ENCODE measurements at places on chromosomes 1 and 21. TPM values are rescaled to one million over a fixed set of nuclear protein-coding genes. Genes with fewer than 3 reads are reported as not detected.

DNA sequence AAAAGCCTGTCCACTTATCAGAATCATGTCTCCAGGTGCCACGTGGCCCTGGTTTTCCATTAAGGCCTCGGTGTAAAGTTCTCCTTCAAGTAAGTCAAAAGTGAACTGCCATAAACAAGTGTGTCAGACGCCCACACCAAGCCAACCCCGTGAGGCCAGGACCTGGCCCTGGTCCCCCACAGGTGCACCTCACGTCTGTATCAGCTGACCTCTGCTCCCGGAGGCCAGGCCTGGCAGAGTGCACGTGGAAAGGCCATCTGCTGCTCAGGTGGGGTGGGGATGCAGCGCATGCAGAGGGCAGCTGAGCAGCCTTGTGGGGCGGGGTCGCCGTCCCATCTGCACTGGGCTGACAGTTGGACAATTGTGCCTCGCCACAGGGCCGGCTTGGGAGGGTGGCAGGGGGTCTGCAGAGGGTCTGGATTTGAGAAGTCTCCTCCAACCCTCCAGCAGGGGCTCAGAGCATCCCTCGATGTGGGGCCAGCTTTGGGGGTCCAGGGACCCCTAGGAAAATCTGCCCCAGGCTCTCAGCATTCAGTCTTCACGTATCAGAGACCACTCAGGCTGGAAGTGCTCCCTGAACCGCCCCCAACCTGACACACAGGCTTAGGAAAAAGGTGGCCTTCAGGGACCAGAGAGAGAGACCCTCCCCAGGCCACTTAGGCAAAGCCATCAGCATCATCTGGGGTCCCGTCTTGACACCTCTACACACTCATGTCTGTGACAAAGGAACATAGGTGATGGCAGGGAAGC lies 3.0 kb downstream of the SLC19A1 start:
- H3K27me3 ChIP-seq, result no peaks in the 10 kb centered on the region
- H3K27ac ChIP-seq, result no peak overlapping the region
- peaks cover 30% of the 10 kb centered on the region for H3K4me1 ChIP-seq
- H3K36me3 ChIP-seq, result no peaks in the 10 kb centered on the region

DNA sequence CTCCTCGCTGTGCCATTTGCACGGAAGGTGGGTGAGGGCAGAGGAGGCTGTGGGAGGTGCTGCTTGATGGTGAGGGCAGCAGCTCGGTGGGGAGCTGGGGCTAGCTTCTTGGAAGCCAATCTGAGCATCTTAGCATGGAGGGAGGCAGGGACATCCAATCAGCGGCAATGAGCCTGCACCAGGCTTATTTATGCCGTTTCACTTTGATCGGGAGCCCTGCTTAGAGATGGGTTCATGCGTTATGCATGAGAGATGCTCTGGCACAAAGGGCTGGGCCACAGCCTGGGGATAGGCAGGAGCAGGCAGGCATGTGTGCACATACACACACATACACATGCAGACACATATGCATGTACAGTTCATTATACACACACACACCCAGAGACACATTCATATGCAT lies 220.2 kb downstream of the GRIK3 start:
- H3K4me3 ChIP-seq, result no peak overlapping the region
- no peaks in the 10 kb centered on the region for H3K27me3 ChIP-seq
- no peaks in the 10 kb centered on the region for H3K4me1 ChIP-seq
- H3K36me3 ChIP-seq, result no peaks in the 10 kb centered on the region

DNA sequence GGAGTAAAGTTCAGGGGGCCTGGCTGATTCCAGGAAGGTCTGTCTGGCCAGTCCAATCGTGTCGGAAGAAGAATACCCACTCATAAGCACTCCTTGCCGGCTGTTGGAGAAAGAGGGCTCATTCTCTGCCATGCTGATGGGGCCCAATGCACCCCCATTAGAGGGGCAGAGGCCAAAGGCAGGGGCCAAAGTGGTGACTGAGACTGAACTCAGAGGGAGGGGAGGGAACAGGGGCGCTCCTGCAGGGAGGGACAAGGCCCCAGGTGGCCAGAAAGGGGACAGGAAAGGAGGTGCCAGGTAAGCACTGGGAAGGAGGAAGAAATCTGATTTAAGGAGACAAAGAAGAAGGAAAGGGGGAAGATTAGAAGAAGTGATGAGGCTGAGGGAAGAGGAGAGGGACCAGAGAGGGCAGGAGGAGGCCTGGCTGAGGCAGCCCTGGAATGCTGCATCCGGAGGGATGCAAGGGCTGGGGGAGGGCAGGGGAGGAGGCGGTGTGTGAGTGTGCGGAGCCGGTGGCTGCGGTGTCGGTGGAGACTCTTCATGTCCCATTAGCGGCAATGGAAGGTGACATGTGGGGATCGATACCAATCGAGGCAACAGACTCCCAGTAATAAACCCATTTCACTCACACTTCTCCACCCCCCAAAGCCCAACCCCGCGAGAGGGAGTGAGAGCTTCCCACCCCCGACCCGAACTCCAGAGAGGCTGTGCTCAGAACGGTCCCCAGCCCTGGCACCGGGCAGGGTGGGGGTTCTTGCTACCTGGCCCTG lies 12.0 kb upstream of the ETV3L start:
- DNase-seq, result no peak
- no peak overlapping the region for H3K4me3 ChIP-seq
- no peak overlapping the region for H3K27ac ChIP-seq
- no peaks in the 10 kb centered on the region for H3K36me3 ChIP-seq

The E2F2 gene
- 1.1 TPM for total RNA-seq

- no peaks in the 10 kb centered on the region for H3K27me3 ChIP-seq
- DNase-seq, result no peak
- no peaks in the 10 kb centered on the region for H3K4me1 ChIP-seq
- H3K36me3 ChIP-seq, result no peaks in the 10 kb centered on the region
Observed at GRCh38 chr21:27122686-27123085, 155.8 kb upstream of the ADAMTS5 start.

- no peak overlapping the region for H3K27ac ChIP-seq
- no peaks in the 10 kb centered on the region for H3K27me3 ChIP-seq
- H3K36me3 ChIP-seq, result no peaks in the 10 kb centered on the region
- H3K4me3 ChIP-seq, result no peak overlapping the region
- H3K4me1 ChIP-seq, result peaks cover 2% of the 10 kb centered on the region
- DNase-seq, result no peak
Observed at GRCh38 chr1:247375747-247376146, 40.2 kb upstream of the NLRP3 start.

The SGIP1 gene
- total RNA-seq, result 8.4 TPM

DNA sequence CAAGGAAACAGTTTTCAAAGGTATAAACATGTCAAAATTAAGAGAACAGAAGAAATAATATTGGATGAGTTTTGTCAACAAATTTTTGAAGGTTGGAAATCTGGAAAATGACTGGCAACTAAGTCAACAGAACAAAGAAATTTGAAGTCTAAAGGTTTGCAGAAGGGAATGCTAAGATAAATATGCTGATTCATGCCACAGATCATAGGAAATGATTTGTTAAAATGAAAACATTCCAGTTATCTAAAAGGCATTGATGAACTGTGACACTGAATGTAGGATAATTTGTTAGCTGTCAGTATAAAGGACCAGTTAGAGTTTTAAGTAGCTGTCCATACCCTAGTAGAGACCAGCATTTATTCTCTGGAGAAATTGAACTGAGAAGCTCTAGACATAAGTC lies 157.9 kb upstream of the CHRM3 start:
- no peaks in the 10 kb centered on the region for H3K27me3 ChIP-seq
- H3K4me3 ChIP-seq, result no peak overlapping the region
- no peak overlapping the region for H3K27ac ChIP-seq
- no peaks in the 10 kb centered on the region for H3K36me3 ChIP-seq
- DNase-seq, result no peak

The MPL gene
- 0.60 TPM for total RNA-seq

GRCh38 chr1:31752952-31753475 lies 11.1 kb downstream of the ADGRB2 start:
- H3K27ac ChIP-seq, result no peak overlapping the region
- DNase-seq, result no peak
- H3K4me1 ChIP-seq, result peaks cover 3% of the 10 kb centered on the region
- no peaks in the 10 kb centered on the region for H3K36me3 ChIP-seq
- no peak overlapping the region for H3K4me3 ChIP-seq

DNA sequence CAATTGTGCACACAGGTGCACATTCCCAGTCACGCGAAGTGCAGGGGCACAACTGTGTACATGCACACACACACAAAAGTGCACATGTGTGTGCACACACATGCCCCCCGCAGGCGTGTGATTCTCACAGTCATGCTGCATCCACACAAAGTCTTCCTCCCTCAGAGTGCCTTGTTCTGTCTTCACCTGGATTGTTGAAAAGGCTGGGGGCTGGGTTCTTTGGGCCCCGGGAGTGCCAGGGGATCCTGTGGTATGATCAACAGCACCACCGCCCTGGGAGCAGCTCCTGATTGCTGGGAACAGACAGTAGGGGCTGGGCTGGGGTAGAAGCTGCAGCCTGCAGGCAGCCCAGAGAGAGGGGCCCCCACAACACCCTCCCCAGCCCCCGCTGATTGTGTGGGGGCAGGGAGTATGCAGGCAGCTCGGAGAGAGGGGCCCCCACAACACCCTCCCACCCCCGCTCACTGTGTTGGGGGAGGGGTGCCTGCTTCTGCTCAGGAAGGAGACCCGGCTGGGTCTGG lies 3.4 kb downstream of the COL18A1 start:
- peaks cover 12% of the 10 kb centered on the region for H3K4me1 ChIP-seq
- no peaks in the 10 kb centered on the region for H3K36me3 ChIP-seq
- H3K4me3 ChIP-seq, result no peak overlapping the region
- no peak for DNase-seq

DNA sequence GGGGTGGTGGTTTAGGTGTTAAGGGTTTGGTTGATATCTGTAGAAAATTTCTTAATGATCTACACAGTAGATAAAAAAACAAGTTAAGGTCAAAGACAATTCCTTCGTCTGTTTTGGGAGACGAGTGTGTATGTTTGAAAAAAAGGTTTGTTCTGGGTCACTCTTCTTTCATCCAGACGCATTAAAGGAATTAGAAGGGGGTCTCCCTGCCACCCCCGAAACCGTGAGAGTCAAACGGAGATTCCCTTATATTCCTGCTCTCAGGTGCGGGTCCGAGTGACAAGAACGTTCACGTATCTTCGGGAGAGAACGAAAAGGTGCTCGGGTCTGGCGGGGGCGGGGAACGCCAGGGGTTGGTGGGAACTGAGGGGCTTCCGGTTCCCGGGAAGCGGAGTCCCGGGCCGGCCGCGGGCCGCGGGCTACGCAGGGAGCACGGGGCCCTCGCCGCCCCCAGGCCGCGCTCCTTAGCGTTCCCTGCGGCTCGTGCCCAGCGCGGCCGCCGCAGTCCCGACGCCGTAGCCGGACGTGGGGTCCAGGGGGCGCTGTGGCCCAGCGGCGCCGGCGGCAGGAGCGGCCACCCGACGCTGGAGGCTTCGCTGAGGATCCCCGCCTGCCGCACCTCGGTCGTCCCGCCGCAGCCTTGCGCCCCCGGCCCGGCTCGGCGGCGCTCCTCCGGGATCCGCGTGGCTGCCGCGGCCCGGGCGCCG lies at the start of gene ZFYVE9:
ZFYVE9 (plus strand) TSS at position 577 of the 707 bp plus-strand sequence. CDS start 91,118 bp downstream, outside the sequence.
- peaks cover 19% of the 10 kb centered on the region for H3K4me1 ChIP-seq
- H3K36me3 ChIP-seq, result no peaks in the 10 kb centered on the region
- H3K4me3 ChIP-seq, result peak within 1 kb of the TSS; percentile 91
- H3K27ac ChIP-seq, result peak within 1 kb of the TSS; percentile 98
- peak; percentile 96 for DNase-seq
- no peaks in the 10 kb centered on the region for H3K27me3 ChIP-seq

GRCh38 chr1:67738401-67738800 lies 53.4 kb downstream of the GADD45A start:
- no peak overlapping the region for H3K27ac ChIP-seq
- H3K36me3 ChIP-seq, result no peaks in the 10 kb centered on the region
- no peak for DNase-seq
- peaks cover 18% of the 10 kb centered on the region for H3K4me1 ChIP-seq
- H3K4me3 ChIP-seq, result no peak overlapping the region

The PGLYRP3 gene
- not detected for total RNA-seq

The SRSF11 gene
- total RNA-seq, result 662 TPM

DNA sequence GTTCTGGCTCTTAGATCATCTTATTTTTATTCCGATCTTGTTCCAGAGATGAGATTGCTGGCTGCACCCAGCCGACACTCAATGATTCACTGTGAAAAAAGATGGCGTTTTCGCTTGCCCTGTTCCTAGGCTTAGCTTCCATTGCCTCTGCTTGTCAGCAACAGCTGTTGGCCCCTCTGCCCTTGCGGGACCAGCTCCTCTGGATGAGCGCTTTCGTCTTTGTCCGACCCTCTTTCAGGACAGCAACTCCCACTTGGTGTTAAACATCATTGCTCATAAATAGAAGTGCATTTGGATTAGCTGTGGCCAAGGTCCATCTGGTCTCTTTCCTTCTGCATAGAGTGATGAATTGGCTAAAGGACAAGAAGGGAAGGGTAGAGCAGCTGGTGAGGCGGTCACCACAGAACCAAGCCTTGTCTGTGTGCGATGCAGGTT lies 43.5 kb upstream of the SCCPDH start:
- no peaks in the 10 kb centered on the region for H3K4me1 ChIP-seq
- no peaks in the 10 kb centered on the region for H3K27me3 ChIP-seq
- H3K27ac ChIP-seq, result no peak overlapping the region
- no peaks in the 10 kb centered on the region for H3K36me3 ChIP-seq

GRCh38 chr21:42263591-42264131 lies 44.7 kb downstream of the ABCG1 start:
- H3K27me3 ChIP-seq, result no peaks in the 10 kb centered on the region
- H3K27ac ChIP-seq, result peak overlapping the region; percentile 79
- peaks cover 53% of the 10 kb centered on the region for H3K4me1 ChIP-seq
- no peak overlapping the region for H3K4me3 ChIP-seq
- DNase-seq, result peak; percentile 76

- peaks cover 18% of the 10 kb centered on the region for H3K4me1 ChIP-seq
- no peak for DNase-seq
- H3K36me3 ChIP-seq, result no peaks in the 10 kb centered on the region
- H3K4me3 ChIP-seq, result no peak overlapping the region
- H3K27ac ChIP-seq, result peak overlapping the region; percentile 13
Observed at GRCh38 chr1:31985430-31985829, 28.2 kb upstream of the KHDRBS1 start.

DNA sequence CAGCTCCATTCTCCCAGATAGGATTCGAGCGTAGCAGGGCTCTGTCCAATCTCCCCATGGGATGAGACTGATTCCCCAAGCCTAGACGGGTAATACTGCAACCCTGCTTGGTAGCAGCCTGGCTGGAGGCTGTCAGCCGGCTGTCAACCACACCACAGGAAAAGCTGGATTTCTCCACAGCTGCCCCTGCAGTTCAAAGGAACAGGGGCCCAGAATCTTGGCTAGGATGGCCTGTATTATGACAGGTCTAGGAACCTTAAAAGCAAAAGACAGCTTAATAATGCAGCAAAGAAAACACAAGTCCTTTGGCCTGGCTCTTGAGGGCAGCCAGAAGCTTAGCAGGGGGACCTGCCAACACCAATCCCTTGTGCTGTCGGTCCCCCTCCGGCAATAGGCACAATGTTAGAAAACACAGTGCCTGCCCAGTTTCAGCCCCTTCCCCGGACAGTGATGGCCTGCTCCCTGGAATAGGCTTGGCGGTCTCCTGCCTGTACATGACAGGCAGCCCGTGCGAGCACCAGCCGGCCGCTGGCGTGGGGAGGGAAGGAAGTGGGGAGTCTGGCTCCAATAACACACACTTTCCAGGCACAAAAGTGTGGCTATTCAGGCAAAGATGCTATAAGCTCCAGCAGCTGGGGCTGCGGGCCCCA lies 90.5 kb downstream of the TRABD2B start:
- peaks cover 7% of the 10 kb centered on the region for H3K4me1 ChIP-seq
- no peaks in the 10 kb centered on the region for H3K27me3 ChIP-seq
- H3K4me3 ChIP-seq, result no peak overlapping the region
- no peak overlapping the region for H3K27ac ChIP-seq

GRCh38 chr1:212286556-212287131 lies 1.4 kb downstream of the PPP2R5A start:
- H3K27ac ChIP-seq, result peak overlapping the region; percentile 100
- H3K4me3 ChIP-seq, result peak overlapping the region; percentile 88
- no peaks in the 10 kb centered on the region for H3K36me3 ChIP-seq
- peaks cover 35% of the 10 kb centered on the region for H3K4me1 ChIP-seq
- H3K27me3 ChIP-seq, result no peaks in the 10 kb centered on the region
- DNase-seq, result no peak

- DNase-seq, result no peak
- H3K27ac ChIP-seq, result no peak overlapping the region
- H3K36me3 ChIP-seq, result peaks cover 25% of the 10 kb centered on the region
Observed at GRCh38 chr1:62444701-62445100, 7.9 kb downstream of the USP1 start.

Data from upper lobe of left lung (tissue), 6 donors.